ENCODE measurements at places on chromosomes 12 and 14. TPM values are rescaled to one million over a fixed set of nuclear protein-coding genes. Genes with fewer than 3 reads are reported as not detected.

AJUBA gene
- total RNA-seq, result 65.7 TPM

TAS2R31 gene
- total RNA-seq, result 8.2 TPM

SYCP3 gene
- 0.11 TPM for total RNA-seq

NOXRED1 gene
- 0.25 TPM for total RNA-seq

CLEC6A gene
- total RNA-seq, result not detected

CD163L1 gene
- under 0.01 TPM for total RNA-seq

C2CD5 gene
- total RNA-seq, result 28.8 TPM

All from uterine smooth muscle cell (primary cell).